ENCODE measurements at places on chromosomes 6 and 20.

- DNase-seq = no peak
Measured at GRCh38 chr6:169406804-169407203, 153.2 kb upstream of the THBS2 start.

DNA sequence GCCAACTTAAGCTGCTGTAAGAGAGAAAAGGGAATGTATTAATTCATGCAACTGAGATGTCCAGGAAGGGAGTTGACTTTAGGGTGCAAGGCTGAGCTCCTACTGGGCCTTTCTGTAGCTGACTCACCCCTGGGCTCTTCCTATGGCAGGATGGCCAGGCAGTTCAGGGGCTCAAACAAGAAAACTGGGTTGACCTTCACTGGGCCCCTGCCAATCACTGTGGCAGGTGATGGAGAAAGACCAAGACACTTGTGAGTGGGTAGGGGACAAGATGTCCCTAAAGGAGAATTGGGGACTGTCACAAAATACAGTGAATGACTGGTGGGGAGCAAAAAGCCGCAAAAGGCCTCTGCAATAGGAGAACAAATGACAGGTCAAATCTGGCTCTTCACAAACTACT is 21.5 kb upstream of the RALGAPA2 start:
- no peak for DNase-seq

DNA sequence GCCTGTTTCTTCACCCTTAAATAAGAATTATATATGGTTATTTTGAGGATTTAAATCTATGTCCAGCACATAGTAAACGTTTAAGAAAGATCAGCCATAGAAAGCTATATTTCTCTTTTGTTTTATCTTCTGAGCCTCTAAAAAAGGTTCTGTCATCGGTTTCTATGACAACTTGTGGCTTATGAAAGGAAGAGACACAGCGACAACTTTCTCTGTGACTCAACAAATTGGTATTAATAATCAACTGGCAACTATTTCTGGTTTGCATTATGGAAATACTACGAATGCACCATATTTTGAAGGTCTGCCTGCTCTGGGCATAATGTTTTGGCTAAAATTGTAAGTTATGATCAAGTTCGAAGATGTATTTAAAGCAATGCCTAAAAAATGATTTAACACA is 751.0 kb downstream of the CD109 start:
- DNase-seq = no peak

GRCh38 chr20:62576815-62577489 is 65.4 kb upstream of the SLCO4A1 start:
- no peak for DNase-seq

GRCh38 chr6:101402622-101403031 is 9.1 kb downstream of the GRIK2 start:
- DNase-seq = no peak

DNA sequence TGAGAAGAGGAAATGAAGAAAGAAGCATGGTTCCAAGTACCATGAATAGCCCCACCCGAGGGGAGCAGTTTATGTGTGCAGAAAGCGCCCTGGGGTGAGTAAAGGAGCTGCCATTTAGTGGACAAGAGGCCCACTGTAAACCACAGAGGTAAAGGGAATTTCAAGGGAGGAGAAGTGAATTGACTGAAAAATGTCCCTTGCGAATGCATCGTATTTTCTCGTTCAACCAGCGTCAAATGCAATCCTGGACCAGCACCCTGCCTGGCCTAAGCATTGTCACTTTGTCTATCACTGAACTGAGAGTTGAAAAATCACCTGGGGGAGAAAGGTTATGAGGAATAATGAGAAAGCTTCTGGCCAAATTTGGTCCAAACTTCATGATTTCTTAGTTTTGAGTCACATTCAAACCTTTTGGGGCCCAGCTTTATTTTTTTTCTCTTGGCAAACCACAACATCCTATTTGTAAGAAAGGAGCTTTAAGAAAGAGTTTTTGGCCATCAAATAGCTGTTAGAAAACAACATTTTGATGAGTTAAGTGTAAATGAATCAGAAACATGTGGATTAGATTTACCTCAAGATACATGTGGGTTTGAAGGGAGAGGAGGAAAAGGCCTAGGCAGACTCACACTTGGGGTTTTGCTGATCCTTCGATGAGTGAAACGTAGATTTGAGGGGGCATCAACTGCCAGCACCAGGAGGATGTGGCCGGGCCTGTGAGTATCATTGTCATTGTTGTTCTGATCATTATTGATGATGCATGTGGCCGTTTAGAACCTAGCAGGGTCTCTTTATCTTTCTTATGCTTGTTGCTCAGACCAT is 214.0 kb downstream of the CLIC5 start:
- DNase-seq = peak; percentile 61

DNA sequence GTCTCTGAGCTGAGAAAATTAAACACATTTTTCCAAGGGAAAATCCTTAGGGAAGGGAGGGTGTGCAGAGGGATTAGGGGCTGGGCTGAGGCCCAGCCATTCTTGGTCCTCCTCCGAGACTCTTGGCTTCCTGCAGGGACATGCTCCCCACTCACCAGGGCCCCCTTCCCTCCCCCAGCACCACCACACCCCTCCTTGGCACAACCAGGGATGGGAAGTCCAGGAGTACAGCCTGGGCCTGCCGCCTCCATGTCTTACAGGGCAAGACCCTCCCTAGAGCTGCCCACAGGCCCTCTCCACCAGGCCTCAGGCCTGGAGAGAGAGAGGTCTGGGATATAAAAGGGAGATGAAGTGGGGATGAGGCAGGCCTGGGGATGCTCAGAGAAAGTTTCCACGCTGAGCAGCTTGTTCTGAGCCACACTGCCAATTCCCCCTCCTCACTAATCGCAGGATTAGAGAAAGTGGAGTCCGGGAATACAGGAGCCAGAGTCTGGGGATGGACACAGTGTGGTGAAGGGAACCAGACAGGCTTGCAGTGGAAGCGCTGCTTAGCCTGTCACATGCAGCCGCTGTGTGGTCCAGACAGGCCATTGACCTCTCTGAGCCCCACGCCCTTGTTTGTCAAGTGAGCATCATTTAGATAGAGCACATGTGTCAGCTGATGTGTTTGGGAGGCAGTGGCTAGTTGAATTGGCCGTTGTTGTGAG is 105.5 kb downstream of the MRPL14 start:
- no peak for DNase-seq

- DNase-seq = no peak
Measured at GRCh38 chr6:52475307-52475706, 55.2 kb downstream of the EFHC1 start.
